Activated CD4-positive, alpha-beta T cell treated with anti-CD3 and anti-CD28 coated beads, Interleukin-2, amount 10 ng/mL, durations not matched to agents 7 days and 5 days (primary cell): ENCODE measurements at places on chromosomes 13 and 19. TPM values are rescaled to one million over a fixed set of nuclear protein-coding genes. Genes with fewer than 3 reads are reported as not detected.

GRCh38 chr19:53868892-53869804 lies 1.5 kb downstream of the MYADM start:
- DNase-seq: peak; percentile 93

- DNase-seq: no peak
Observed at GRCh38 chr13:113095146-113096051, 10.2 kb upstream of the F7 start.

GRCh38 chr19:7980168-7980567 lies 25.3 kb downstream of the ELAVL1 start:
- no peak for DNase-seq

Gene RASIP1
- total RNA-seq: 0.31 TPM

GRCh38 chr13:81540777-81541176 lies 1199.9 kb upstream of the SPRY2 start:
- DNase-seq: no peak

GRCh38 chr13:65606622-65607021 lies 1623.5 kb downstream of the PCDH9 start:
- DNase-seq: no peak

Gene RDH13
- total RNA-seq: 15.6 TPM

DNA sequence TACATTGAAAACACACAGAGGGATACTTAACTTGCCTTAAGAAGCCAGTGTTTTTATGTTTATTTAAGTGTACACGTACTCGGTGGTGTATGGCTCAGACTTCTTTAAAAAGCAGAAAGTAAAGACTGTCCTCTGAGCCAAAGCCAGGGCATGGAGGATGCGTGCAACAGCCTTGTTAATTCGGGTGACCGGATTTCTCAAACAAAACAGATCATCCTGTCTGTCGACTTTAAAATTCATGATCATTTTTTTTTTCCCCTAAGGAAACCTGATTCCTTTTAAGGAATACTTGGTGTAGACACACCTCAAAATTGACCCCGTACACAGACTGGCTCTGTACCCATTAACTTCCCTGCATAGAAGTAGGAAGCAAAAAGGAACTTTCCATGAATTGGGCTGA lies 124.7 kb upstream of the RNF113B start:
- DNase-seq: no peak

DNA sequence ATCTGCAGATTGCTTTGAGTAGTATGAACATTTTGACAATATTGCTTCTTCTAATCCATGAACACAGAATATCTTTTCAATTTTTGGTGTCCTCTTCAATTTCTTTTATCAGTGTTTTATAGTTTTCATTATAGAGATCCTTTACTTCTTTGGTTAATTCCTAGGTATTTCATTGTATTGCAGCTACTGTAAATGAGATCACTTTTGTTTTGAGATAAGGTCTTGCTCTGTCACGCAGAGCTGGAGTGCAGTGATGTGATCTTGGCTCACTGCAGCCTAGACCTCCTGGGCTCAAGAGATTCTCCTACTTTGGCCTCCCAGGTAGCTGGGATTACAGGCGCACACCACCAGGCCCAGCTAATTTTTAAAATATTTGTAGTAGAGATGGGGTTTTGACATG lies 9.8 kb downstream of the CYP2A7 start:
- no peak for DNase-seq

DNA sequence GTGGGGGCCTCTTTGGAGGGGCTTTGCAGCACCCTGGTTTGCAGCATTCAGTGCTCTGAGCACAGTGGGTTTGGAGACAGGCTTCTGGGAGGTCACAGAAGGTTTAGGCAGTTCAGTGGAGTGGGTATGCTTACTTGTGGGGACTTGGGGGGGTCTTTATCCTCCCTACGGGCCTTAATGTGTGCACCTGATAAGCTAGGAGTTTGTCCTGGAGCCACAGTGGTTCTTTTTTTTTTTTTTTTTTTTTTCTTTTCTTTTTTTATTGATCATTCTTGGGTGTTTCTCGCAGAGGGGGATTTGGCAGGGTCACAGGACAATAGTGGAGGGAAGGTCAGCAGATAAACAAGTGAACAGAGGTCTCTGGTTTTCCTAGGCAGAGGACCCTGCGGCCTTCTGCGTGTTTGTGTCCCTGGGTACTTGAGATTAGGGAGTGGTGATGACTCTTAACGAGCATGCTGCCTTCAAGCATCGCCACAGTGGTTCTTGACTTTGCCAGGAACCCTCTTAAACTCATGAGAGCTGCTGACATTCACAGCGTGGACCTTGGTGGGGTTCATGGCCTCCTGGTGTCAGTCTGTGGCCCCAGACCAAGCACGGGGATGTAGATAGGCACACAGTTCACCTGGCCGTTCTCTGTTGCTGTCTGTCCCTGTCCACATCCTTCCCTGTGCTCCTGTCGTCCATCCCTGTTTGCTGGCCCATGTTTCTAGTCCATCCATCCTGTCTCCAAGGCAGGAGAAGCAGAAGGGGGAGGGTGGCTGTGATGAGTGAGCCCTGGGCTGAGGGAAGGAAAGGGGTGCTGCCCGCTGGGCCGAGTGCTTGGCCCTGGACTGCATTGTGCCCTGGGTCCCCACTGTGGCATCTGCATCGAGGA lies 2.7 kb downstream of the EGLN2 start:
- DNase-seq: no peak

GRCh38 chr13:90518417-90518816 lies 829.1 kb upstream of the MIR17HG start:
- DNase-seq: no peak

Gene TNFSF9
- 1.1 TPM for total RNA-seq
